SK-N-DZ (cell line): ENCODE measurements at places on chromosomes 7 and 10.

DNA sequence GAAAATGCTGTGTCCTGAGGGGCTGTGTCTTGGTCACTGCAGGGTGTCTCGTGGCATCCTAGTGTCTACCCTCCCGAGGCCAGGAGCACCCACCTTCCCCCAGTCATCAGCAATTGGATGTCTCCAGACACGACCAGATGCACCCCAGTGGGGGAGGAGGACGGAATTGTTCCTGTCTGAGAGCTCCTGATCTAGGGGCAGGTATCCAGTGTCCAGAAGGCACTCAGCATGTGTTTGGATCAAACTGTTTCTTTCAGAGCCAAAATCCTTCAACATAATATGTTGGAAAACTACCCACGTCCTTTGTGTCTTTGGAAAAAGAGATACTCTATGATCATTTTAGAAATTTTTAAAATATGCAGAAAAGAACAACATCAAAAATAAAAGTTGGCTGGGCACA lies 16.9 kb downstream of the PRKRIP1 start:
- no peak for DNase-seq

- no peak for DNase-seq
Observed at GRCh38 chr7:117217106-117218035, 105.5 kb downstream of the WNT2 start.

GRCh38 chr10:110326351-110327032 lies 21.8 kb upstream of the SMNDC1 start:
- no peak for DNase-seq

DNA sequence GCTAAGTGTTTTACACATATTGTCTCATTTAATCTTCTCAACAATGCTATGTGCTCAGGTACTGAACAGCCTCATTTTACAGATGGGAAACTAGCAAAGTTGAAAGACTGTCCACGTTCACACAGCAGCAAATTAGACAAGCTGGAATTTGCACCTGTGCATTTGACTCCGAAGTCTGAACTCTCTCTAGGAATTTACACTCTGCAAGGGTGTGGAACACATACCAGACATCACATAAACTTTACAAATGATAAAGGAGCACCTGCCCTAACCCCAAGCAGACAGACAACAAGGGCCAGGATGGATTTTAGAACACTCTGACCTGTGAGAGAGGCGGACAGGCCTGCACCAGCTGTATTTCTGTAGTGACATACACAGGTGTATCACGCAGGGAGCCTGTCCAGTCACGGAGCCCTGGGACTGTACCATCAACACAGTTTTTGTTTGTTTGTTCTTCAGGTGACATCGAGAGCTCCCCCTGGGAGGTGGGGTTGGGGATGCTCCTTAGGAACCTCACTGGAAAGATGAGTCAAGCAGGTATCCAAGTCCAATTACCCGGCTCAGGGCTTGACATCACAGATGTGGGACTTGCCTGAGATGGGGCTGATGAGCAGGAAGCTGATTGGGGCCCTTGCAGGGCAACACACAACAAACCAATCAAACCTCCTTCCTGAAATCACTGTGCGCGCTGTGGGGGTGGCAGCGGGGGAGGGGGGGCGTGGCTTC lies 31.0 kb downstream of the MKI67 start:
- no peak for DNase-seq

GRCh38 chr10:130802301-130802700 lies 509.2 kb downstream of the TCERG1L start:
- no peak for DNase-seq

DNA sequence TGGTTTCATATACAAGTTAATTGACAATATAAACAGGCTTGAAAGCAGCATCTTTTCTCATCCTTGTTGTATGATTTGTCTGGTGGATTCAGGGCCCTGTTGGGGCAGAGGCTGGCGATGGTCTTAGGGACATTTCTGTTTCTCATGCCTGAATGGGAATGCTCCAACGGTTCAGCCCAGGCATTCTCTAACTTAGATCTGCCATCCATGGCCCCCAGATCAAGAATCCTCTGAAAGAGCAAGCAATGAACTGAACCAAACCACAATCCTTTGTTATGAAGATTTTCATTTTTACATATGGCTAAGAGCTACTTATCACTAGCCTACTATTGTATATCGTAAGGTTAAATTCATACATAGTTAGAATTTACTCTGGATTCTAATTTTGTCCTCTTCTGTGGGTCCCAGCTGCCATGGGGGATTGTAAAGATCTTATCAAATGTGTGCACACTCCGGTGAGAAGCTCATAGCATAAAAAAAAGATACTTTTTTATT lies 163.9 kb downstream of the COBL start:
- DNase-seq = no peak

DNA sequence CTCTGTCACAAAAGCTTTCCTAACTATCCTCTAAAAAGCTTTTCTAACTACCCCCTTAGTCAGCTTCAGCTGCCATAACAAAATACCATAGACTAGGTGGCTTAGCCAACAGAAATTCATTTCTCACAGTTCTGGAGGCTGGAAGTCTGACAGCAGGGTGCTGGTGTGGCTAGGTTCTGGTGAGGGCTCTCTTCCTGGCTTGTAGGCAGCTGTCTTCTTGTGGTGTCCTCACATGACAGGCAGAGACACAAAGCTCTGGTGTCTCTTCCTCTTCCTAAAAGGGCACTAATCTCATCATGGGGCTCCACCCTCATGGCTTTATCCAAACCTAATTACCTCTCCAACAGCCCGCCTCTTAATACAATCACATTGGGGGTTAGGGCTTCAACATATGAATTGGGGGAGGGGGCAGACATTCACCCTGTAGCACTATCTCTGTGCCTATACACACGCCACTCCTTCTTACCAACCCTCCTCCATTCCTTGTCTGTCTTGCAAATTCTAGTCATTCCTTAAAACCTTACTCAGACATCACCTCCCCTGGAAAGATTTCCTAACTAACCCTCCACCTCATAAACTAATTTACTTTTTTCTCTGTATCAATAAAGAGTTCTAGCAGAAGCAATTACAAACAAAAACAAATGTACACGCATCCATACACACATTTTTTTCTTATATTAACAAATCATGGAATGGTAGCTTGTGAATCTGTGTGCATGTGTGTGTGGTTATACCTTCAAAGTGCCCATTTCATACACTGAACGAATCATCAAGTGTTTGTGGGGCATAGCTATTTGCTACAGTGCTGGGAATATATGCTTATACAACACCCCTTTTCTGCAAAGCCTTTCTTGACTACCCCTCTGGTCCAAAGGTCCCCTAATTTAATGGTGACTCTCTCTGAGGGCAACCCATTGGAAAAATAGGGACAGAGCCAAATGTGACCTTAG lies 26.4 kb downstream of the RHOBTB1 start:
- peak; percentile 82 for DNase-seq

GRCh38 chr7:14622559-14622958 lies 280.0 kb downstream of the DGKB start:
- DNase-seq = no peak

DNA sequence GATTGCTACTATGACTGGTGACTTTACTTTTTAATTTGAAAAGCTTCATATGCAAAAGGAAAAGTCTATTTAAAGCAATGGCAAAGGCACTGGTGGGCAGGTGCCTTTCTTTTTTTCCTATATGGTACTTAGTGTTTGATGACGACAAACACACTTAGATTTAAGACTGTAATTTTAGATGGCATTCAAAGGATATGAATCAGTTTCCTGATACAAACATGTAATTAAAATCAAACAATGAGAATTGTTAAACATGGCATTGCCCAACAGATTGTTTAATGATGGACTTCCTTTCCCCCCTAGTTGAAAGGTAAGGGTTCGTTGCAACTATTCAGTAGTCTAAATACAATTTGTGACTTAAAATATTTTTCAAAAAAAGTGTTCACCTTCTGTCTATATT lies 106.5 kb upstream of the SEMA3C start:
- no peak for DNase-seq

DNA sequence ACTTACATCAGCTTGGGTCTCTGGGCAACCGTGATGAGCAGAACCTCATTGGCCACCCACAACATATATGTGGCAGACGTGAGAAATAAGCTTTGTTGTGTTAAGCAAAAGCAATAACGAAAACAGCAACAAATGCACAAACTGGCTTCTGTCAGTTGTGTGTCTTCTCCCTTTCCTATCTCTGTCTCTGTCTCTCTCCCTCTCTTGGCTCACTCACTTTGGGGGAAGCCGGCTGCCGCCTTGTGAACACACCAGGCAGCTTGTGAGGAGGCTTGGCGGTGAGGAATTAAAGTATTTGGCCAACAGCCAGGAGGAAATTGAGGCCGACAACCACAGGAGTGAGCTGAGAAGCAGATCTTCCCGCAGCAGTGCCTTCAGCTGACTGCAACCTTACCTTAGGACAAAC lies 21.9 kb upstream of the CDCA7L start:
- DNase-seq = no peak

DNA sequence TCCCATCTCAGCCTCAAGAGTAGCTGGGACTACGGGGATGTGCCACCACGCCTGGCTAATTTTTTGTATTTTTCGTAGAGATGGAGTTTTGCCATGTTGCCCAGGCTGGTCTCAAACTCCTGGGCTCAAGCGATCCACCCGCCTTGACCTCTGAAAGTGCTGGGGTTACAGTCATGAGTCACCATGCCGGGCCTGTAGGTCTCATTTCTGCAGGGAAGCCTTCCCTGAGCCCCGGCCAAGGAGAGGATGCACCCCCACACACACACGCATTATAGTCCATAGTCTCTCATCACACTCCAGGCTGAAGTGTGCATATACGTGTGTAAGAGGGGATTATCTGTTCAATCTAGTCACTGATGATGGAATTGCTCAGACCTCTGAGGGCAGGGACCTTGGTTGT lies 29.3 kb downstream of the KCNMA1 start:
- DNase-seq = no peak

DNA sequence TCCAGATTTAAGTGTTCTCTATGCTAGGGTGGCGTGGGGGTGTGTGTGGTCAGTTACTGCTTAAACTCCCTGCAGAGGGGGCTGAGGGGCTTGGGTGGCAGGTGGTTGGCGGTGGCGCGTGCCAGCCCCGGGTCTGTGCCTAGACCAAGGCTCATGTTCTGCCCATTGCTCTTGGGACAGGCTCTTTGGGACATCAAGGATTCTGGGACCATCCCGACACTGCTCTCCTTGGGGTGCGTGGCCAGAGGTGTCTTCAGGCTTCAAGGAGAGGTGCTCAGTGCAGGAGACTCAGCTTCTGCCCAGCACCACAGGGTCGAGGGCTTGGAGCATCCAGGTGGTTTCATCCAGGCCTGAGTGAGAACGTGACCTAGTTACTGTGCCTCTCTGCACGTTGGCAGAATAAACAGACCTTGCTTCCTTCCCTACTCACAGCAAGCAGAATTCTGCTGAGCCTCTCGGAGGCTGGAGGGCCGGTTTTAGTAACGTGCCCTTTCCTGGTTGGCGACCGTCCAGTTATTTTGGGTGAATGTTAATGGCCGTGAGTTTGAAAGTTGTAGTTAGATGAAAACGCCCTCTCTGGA lies 39.9 kb downstream of the CAMK1D start:
- DNase-seq = no peak

DNA sequence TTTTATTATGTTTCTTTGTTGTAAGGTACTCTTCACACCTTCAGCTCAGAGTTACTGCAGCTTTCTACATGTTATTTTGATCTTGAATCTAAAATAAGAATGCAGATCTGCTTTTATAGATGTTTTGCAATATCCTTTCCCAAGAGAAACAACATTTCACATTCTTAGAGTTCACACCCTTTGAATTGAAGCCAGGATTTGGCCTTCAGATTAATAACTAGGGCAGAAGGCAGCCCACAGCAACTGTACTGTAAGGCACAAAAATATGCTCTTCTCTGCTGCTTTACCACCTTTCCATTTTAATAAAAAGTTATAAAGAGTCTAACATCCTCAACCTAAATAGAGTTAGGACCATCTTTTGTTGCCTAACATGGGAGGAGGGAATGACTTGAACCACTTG lies 224.7 kb downstream of the LHFPL3 start:
- no peak for DNase-seq

DNA sequence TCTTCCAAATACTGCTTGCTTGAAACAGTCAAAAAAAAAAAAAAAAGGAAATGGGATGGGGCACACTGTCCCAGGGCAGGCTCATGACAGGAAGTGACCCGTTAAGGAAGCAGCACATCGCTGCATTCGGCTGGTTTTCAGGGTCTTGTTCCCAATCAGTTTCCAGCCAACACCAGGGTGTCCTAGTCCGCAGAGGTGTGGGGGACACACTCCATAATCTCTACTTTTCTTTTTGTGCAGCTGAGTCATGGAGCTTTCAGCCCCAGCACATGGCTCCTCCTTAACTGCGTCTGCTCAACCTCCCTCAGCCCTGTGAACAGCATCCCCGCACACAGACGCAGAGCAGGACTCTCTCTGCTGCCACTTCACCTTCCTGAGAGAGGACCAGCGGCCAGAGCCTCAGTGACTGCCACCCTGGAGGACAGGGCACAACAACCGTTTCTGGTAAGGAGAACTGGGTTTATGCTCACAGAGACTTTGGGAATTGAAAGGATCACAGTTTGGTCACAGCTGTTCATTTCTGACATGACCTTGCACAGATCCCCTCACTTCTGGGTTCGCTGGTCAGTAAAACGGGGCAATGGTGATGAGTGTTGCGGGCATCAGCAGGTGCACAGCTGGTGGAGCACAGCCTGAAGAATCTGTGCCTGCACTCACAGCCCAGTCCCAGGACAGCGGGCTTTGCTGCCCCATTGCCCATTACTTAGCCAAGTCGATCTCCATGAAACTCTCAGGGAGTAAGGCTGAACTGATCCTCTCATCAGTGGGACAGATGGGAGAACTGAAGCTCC lies at the start of gene GIMAP5:
GIMAP5 (plus strand) TSS at position 154 of the 791 bp plus-strand sequence. CDS start 3,467 bp downstream, outside the sequence.
- no peak for DNase-seq

DNA sequence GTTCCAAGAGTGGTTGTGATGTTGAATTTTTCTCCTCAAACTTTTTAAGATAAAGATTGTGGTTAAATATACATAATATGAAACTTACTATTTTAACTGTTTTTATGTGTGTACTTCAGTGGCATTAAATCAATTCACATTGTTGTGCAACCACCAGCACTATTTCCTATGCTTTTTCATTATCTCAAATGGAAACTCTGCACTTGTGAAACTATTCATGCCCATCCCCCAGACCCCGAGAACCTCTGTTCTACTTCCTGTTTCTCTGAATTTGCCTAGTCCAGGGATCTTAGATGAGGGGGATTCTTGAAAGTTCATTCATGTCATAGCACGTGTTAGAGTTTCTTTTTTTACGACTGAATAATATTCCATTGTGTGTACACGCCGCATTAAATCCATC lies 67.0 kb downstream of the WDR37 start:
- DNase-seq = no peak

DNA sequence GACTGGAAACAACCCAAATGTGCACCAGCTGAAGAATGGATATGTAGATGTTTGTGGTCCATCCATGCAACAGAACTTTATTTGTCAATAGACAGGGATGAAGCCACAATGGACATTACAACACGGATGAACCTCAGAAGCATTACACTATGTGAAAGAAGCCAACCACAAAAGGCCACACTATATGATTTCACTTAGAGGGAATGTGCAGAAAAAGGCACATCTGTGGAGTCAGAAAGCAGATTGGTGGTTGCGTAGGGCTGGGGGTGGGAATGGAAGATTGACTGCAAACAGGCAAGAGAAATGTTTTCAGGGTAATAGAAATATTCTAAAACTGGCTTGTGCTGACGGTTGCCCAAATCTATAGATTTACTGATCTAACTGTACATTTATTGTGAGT lies 34.3 kb upstream of the WASHC2A start:
- no peak for DNase-seq

- DNase-seq = no peak
Observed at GRCh38 chr10:132208462-132209050, 21.8 kb downstream of the DPYSL4 start.
